Retina (tissue), 1 donor: ENCODE measurements at places on chromosomes 4 and X.

GRCh38 chrX:150940844-150941495 lies 42.2 kb upstream of the HMGB3 start:
- no peak for DNase-seq

DNA sequence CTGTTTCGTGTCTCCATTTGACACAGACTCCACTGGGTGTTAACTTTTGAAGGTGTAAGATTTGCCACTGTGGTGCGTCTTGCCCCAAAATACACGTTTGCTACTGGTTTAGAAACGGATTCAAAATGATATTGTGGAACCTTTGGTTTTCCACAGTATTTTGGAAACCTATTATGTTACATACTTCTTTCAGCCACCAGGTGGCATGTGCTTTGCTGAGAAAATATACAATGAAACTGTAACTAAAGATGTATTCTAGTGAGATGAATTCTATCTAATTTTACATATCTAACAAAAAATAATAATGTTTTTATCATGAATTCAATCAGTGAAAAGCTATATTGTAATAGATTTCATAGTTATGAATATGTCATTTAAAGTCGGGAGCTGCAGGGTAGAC lies 28.4 kb upstream of the SLITRK4 start:
- DNase-seq, result no peak

DNA sequence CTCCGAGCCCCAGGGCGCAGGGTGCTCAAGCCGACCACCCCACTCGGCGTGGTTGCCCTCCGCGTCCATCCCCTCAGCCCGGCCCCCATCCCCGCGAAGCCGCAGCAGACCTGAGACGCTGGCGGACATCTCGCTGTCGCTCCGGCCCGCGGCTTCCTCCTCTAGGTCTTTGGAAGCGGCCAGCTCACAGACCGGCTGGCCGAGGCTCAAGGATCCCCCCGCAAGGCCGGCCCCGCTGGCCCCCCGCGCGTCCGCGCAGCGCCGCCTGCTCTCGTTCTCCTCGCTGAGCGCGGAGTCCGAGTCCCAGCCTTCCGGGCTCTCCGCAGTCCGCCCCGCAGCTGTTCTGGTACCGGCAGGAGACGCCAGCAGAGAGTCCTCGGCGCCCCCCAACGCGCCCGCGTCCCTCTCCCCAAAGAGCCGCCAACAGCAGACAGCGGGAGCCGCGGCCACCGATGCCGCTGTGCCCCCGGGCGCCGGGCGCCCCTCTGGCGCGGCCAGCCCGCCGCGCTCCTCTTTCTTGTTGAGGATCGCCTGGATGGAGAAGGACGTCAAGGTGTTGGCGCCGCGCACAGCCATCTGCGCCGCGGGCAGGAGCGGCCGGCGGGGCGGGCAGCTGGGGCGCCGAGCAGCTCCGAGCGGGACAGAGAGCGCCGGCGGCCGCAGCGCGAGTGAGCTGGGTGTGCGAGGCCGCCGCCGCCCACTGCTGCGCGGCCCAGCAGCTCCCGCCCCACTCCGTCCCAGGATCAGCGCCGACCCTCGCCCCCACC lies at the start of gene NKX3-2:
TSS of gene NKX3-2 (minus strand) at position 670 of the 767 bp plus-strand sequence. CDS start at position 576, 94 bp downstream.
- peak; percentile 78 for DNase-seq

- no peak for DNase-seq
Observed at GRCh38 chrX:11412715-11413623, 119.8 kb downstream of the AMELX start.

- no peak for DNase-seq
Observed at GRCh38 chr4:65917486-65917885, 247.2 kb upstream of the EPHA5 start.

DNA sequence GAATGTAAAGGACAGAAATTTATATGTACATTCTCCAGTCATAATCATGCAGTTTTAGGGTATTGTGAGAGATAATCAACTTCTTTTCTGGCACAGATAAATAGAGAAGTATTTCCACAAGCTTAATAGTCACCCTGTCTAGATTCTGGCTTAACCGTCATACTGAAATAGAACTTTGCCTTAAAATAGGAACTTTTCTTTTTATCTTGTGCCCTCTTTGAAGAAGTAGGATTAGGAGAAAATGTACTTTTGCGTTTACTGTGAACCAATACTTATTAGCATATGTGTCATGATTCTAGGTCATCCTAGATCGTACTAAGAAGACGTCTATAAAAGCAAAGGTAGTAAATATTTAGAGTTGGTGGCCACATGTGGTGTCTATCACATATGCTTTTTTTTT lies 95.4 kb downstream of the NFKB1 start:
- DNase-seq, result no peak

- no peak for DNase-seq
Observed at GRCh38 chrX:19827088-19827487, 60.3 kb downstream of the SH3KBP1 start.

GRCh38 chr4:129532573-129532972 lies 436.6 kb downstream of the C4orf33 start:
- no peak for DNase-seq

- DNase-seq, result no peak
Observed at GRCh38 chrX:149717803-149718202, 5.9 kb downstream of the MAGEA11 start.
